NCI-H1436 treated with DMSO at 0.1 percent for 48 hours (cell line): ENCODE measurements at places on chromosomes 1 and 21.

- DNase-seq: no peak
Measured at GRCh38 chr1:54016343-54017282, 1.4 kb downstream of the LDLRAD1 start.

DNA sequence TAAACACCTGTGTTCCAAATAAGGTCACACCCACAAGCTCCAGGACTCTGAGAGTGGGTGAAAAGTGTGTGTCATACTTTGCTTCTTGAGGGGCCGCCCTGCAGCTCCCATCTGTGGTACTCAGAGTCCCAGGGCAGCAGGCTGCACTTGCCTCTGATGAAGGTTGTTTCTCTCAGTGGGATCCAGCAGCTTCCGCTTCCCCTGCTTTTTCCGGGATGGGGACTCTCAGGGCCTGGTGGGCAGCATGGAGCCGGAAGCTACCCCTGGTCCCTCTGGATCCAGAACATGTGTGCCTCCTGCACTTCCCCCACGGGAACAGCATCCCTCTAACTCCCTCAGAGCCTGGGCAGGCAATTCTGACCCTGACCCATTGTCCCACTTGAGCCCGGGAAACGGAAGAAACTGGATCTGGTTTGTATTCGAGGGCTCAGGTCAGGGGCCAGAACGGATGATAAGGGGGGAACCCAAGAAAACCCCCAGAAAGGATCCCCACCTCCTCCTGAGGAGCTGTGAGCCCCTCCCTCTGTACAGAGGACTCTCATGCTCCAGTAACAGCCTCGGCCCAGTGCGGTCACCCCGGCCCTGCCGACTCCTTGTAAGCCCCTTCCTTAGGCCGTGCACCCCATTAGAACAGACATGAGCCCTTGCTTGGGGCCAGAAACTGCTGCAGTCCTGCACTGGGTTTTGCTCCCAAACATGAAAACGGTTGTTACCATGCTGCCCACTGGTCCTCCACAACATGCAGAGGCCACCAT lies 189.5 kb upstream of the C1orf174 start:
- DNase-seq: no peak

GRCh38 chr1:227445092-227445674 lies 118.2 kb upstream of the ZNF678 start:
- DNase-seq: no peak

DNA sequence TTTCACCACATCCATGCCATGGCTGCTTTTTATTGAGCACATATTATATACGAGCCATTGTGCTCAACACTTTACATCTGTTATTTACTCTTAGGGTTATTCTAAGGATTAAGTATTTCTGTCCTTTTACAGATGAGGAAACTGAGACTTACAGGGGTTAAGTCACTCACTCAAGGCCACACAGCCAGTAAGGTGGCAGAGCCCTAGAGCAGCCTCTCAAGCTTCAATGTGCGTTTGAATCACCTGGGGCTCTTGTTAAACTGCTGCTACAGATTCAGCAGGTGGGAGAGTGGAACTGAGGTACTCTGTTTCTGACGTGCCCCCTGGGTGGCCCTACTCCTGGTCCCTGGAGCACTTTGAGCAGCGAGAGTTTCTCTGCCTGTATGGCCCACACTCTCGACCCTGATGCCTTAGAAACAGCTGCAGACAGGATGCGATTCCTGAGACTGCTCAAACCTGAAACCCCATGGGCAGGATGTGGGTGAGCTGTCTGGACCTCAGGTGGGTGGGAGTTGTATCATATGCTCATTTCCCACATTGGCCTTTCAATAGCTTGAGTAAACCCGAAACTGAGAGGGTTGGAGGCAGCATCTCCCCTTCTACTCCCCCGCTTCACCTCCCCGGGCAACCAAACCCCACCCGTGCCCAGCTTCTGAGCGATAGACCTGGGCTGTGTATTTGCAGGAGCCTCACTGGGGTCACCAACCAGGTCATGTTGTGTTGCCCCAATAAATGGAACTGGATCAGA lies 59.3 kb downstream of the MAN1C1 start:
- DNase-seq: no peak

- DNase-seq: no peak
Measured at GRCh38 chr1:6911974-6912373, 126.7 kb downstream of the CAMTA1 start.

- no peak for DNase-seq
Measured at GRCh38 chr1:57348921-57349320, 74.9 kb downstream of the DAB1 start.

DNA sequence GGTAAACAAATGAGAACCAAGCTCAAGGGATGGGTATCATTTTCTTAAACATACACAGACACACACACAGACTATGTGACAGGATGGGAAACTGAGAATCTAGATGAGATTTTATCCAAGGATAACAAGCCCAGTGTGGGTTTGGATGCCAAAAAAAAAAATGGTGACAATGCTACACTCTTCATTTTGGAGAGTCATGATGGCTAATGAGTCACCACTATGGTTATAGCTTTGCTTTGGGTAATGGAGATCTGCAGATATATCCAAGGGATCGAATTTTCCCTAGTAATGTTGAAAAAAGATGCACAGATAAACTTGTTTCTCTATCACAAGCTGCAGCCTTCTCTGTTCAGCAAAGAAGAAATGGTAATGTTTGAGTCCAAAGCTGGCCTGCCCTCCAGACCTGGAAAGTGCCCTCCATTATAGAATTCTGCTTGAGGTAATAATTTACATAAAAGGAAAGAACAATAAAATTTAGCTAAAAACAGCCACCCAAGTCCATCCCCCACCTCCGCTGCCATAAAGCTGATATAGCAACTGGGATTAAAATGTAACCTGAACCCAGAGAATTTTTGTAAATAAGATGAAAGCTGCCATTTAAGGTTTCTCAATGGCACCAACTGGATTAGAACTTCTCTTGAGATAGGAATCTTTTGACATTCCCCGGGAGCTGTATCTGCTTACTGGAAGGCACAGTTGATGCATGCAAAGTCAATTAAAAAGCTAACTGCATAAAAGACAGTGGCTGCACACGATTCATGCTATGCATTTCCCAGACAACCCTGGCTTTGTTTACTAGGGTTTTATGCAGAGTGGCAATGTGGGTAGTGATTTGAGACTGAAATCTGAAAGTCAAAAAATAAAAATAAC lies 395.2 kb upstream of the LYPLAL1 start:
- DNase-seq: no peak

DNA sequence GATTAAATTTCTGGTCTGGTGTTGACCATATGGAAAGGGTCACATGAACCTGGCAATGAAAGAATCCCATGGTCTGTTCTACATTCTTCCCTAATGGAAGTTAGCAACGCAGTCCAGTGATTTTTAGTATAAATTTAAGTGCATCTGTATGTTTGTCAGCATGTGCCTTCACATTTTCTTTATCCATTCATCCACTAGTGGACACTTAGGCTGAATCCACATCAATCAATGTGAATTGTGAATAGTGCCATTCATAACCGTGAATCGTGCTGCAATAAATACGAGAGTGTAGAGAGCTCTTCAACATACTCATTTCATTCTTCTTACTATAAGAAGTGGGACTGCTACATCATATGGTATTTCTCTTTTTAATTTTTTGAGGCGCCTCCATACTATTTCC lies 12.7 kb upstream of the IFI16 start:
- DNase-seq: no peak

DNA sequence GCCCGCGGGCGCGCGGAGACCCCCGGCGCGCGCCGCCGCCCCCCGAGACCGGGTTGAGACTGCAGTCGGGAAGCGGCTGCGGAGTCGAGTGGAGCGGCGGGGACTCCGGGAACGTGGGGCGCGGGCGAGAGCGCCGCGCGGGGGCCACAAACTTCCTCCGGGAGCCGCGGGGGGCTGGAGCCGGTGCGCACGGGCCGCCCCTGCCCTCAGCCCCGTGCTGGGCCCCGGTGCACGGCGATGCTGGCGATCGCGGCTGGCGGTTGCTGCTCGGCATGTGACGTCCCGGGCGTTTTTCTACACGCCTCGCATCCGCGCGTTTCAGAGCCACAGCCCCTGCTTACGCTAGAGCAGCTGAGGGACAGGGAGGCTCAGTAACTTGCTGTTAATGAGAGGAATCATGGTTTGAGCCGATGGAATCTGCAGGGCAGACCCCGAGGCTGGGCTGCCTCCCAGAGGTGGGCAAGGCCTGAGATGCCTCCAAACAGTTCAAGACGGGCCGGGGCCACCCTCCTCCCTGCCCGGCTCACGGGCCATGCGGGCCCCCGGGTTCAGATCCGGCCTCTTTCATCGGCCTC lies 520 bp downstream of the TMEM201 start:
- DNase-seq: no peak

GRCh38 chr1:236465231-236465958 lies 58.4 kb upstream of the LGALS8 start:
- DNase-seq: no peak
